Liver (tissue), 10 donors: ENCODE measurements at places on chromosomes 7 and 10. TPM values are rescaled to one million over a fixed set of nuclear protein-coding genes. Genes with fewer than 3 reads are reported as not detected.

GRCh38 chr10:133082685-133083421 lies 4.9 kb upstream of the ADGRA1 start:
- no peak overlapping the region for H3K27ac ChIP-seq
- H3K36me3 ChIP-seq, result no peaks in the 10 kb centered on the region
- peaks cover 4% of the 10 kb centered on the region for H3K4me1 ChIP-seq

The ADIRF gene
- total RNA-seq, result 0.61 TPM

The HOXA10 gene
- 0.70 TPM for total RNA-seq

- H3K36me3 ChIP-seq, result no peaks in the 10 kb centered on the region
- H3K4me3 ChIP-seq, result no peak overlapping the region
- no peak overlapping the region for H3K27ac ChIP-seq
- no peak for DNase-seq
- H3K27me3 ChIP-seq, result no peaks in the 10 kb centered on the region
Observed at GRCh38 chr10:13769946-13770345, 183.2 kb downstream of the PRPF18 start.

DNA sequence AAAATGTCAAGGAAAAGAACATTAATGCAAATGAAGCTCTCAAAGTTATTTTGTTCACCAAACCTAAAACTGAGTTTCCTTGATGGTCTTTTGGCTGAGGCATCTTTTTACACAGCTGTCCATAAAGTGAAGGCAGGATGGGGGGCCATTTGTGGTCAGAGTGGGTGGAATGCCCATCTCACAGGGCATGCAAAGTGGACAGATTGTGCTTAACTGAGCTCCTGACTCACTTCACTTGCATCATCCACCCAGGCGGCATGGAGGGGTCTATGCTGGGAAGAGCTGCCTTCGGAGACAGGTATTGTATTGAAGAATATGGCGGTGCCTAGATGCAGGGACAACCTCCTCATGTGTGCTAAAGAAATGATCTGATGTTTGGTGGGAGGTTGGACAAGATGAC lies 905.3 kb downstream of the KCNMA1 start:
- H3K4me1 ChIP-seq, result no peaks in the 10 kb centered on the region
- H3K4me3 ChIP-seq, result no peak overlapping the region
- H3K36me3 ChIP-seq, result no peaks in the 10 kb centered on the region
- no peak overlapping the region for H3K27ac ChIP-seq
- DNase-seq, result no peak

The FOXI2 gene
- total RNA-seq, result not detected

DNA sequence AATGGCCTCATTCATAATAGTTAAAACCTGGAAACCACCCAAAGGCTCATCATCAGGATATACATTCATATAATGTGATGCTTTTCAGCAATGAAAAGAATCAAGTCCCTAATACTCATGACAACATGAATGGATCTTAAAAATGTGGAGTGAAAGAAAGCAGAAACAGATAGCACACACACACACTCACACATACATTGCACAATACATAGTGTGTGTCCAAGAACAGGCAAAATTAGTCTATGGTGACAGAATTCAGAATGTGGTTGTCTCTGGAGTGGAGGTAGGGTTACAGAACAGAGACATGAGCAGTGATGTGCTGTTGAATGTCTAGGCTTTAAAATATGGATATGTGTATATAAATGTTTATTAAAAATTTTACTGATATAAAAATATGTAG lies 419.9 kb upstream of the PCDH15 start:
- no peak for DNase-seq
- no peaks in the 10 kb centered on the region for H3K27me3 ChIP-seq
- H3K4me3 ChIP-seq, result no peak overlapping the region
- H3K27ac ChIP-seq, result no peak overlapping the region

- H3K27me3 ChIP-seq, result no peaks in the 10 kb centered on the region
- no peak overlapping the region for H3K4me3 ChIP-seq
Observed at GRCh38 chr7:47531584-47532492, 50.1 kb downstream of the TNS3 start.

The FRMD4A gene
- 17.1 TPM for total RNA-seq

The CNNM1 gene
- total RNA-seq, result 0.08 TPM

DNA sequence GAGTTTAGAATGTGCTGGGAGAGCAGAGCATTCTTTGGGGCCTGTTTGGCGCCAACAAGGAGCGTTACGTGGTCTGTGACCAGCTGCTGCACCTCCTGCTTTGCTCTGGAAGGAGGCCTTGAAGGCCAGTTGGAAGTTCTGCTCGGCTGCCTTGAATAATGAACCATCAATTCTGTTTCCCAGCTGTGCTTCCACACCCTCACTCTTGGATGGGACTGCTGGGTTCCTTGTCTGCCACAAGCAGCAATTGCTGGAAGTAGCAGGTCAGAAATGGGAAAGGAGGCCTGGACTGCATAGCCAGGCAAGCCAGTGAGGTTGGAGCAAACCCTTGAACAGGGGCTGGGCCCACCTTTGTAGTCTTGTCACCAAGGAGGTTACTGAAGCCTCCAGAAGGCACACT lies 86.6 kb upstream of the INSYN2A start:
- H3K4me3 ChIP-seq, result no peak overlapping the region
- H3K4me1 ChIP-seq, result no peaks in the 10 kb centered on the region
- no peaks in the 10 kb centered on the region for H3K27me3 ChIP-seq
- DNase-seq, result no peak
- H3K27ac ChIP-seq, result no peak overlapping the region
- H3K36me3 ChIP-seq, result peaks cover 2% of the 10 kb centered on the region

GRCh38 chr7:30260246-30260768 lies 24.1 kb upstream of the ZNRF2 start:
- no peak overlapping the region for H3K4me3 ChIP-seq
- DNase-seq, result no peak
- H3K27me3 ChIP-seq, result no peaks in the 10 kb centered on the region
- no peaks in the 10 kb centered on the region for H3K36me3 ChIP-seq

DNA sequence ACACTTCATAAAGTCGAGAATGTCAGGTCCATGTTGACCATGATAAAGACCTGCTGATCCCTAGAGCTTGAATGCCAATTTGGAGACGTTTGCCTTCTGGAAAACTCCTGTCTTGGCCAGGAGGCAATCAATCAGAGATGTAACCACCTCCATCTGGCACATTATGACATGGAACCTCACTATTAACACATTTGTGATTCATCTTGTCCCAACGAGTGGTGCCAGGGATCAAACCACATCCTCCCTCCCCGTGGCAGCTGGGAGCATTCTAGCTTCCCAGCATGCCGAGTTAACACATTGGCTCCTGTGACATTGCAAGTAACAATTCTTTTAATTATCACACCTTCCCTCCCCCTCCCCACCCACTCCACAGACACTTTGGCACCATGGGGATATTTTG lies 84.0 kb upstream of the PPP1R17 start:
- H3K27me3 ChIP-seq, result no peaks in the 10 kb centered on the region
- H3K27ac ChIP-seq, result no peak overlapping the region
- H3K36me3 ChIP-seq, result no peaks in the 10 kb centered on the region
- no peak overlapping the region for H3K4me3 ChIP-seq
- DNase-seq, result no peak
- no peaks in the 10 kb centered on the region for H3K4me1 ChIP-seq

DNA sequence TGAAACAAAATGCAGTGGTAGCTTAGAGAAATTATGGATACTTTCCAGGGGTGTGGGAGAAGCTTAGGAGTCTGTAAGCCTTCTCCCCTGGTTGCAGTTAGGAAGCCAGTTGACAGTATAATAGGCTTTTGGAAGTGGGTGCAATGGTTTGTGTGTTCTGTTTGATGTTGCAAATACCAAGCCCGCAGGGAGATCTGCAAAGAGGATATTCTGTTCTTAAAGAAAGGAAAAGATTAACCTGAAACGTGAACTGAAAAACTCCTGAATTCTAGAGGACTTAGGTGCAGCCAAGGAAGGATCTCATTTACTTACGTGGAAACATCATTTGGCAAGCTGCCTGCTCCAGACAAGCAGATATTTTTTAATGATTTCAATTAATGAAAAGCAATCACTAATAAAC lies 496.6 kb downstream of the AUTS2 start:
- H3K27ac ChIP-seq, result no peak overlapping the region
- no peak overlapping the region for H3K4me3 ChIP-seq
- DNase-seq, result no peak
- no peaks in the 10 kb centered on the region for H3K4me1 ChIP-seq

DNA sequence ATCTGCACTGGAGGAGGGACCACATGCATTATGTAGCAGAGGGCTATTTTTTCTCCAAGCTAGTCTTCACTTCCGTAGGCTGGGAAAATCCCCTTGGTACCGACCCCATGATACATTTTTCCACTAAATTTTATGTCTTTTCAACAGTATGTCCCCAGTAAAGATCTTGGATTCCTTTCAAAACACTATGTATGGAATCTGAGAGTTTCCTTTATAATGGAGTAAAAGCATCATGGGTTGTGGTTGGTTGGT lies 4.8 kb upstream of the ZNRF2 start:
- H3K36me3 ChIP-seq, result no peaks in the 10 kb centered on the region
- H3K4me3 ChIP-seq, result no peak overlapping the region
- no peak overlapping the region for H3K27ac ChIP-seq
- H3K27me3 ChIP-seq, result no peaks in the 10 kb centered on the region
- no peak for DNase-seq

GRCh38 chr7:30734497-30734896 lies 17.4 kb upstream of the INMT start:
- no peaks in the 10 kb centered on the region for H3K36me3 ChIP-seq
- DNase-seq, result no peak
- no peak overlapping the region for H3K27ac ChIP-seq
- no peak overlapping the region for H3K4me3 ChIP-seq

- no peak overlapping the region for H3K4me3 ChIP-seq
- no peaks in the 10 kb centered on the region for H3K27me3 ChIP-seq
- no peaks in the 10 kb centered on the region for H3K36me3 ChIP-seq
- H3K27ac ChIP-seq, result peak overlapping the region; percentile 20
- no peak for DNase-seq
- H3K4me1 ChIP-seq, result peaks cover 6% of the 10 kb centered on the region
Observed at GRCh38 chr10:70834021-70834420, 18.3 kb downstream of the SGPL1 start.

DNA sequence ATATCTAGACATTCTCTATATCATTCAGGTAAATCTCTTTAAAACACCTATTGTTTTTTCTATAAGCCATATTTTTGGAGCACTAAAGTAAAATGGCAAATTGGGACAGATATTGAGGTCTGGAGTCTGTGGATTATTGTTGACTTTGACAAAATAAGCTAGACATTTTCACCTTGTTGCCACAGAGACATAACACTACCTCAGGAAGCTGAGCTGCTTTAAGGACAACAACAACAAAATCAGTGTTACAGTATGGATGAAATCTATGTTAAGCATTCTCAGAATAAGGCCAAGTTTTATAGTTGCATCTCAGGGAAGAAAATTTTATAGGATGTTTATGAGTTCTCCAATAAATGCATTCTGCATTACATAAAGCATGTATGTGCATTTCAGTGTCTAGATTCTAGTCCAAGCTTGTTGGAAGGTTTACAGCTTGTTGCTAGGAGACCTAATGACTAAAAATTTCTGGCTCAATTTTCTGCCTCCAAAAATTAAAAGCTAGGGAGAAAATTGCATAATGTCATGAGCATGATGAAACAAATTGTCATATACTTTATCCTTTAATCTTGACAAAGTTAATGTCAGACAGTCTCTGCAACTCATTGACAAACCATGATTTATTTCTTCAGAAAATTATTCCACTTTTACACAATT lies 18.3 kb downstream of the LIPM start:
- H3K4me1 ChIP-seq, result no peaks in the 10 kb centered on the region
- H3K27ac ChIP-seq, result no peak overlapping the region
- no peak overlapping the region for H3K4me3 ChIP-seq
- H3K36me3 ChIP-seq, result no peaks in the 10 kb centered on the region
- no peak for DNase-seq

- H3K4me1 ChIP-seq, result no peaks in the 10 kb centered on the region
- H3K27ac ChIP-seq, result no peak overlapping the region
- H3K36me3 ChIP-seq, result no peaks in the 10 kb centered on the region
- H3K27me3 ChIP-seq, result peaks cover 7% of the 10 kb centered on the region
- H3K4me3 ChIP-seq, result no peak overlapping the region
Observed at GRCh38 chr10:118241229-118242137, 100.6 kb downstream of the FAM204A start.

The SCART1 gene
- 1.0 TPM for total RNA-seq

DNA sequence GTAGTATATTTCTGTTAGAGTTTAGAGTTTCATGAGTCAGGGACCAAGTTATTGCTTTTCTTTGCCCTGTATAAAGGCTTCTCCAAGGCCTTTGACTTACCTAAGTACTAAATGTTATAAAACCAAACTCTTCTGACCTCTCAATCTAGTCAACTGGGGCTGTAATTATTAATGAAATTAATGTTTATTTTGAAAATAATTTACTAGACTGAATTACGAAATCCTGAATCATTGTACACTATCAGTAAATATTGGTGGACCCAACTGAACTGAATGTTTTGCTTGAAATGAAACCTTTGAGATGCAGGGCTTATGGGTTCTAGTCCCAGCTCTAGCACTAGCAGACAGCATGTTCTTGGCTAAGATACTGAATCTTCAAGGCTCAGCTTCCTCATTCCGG lies 1.7 kb upstream of the CYP2C9 start:
- no peaks in the 10 kb centered on the region for H3K27me3 ChIP-seq
- no peak overlapping the region for H3K4me3 ChIP-seq
- no peak for DNase-seq
- peaks cover 3% of the 10 kb centered on the region for H3K36me3 ChIP-seq
- H3K27ac ChIP-seq, result peak overlapping the region; percentile 74

The KCNMA1 gene
- 2.5 TPM for total RNA-seq

DNA sequence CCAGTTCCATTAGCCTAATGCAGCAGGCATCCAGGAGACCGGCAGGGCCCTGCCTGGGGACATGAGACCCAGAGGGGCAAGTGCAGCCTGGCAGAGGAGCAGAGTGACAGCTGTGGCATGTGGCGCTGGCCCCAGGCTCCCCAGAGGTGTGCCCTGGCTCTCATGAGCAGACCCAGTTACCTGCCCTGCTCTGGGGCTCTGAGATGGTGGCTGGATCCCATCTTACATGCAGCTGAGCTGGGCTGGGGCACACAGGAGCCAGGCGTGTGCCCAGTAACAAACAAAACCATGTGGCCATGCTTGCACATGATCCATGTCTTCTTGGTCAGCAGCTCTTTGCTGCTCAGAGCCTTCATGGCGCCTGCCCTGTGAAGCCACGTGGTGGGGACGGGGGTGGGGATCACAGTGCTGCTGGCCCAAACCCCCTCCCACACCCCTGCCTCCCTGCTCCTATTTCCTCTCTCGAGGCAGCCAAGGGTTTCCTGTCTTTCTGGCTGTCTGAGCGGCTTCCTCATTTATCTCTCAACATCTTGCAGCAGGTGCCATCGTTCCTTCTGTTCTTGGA lies 40.3 kb upstream of the GTF2I start:
- no peaks in the 10 kb centered on the region for H3K36me3 ChIP-seq
- no peak overlapping the region for H3K4me3 ChIP-seq
- no peak overlapping the region for H3K27ac ChIP-seq
- no peaks in the 10 kb centered on the region for H3K27me3 ChIP-seq
- H3K4me1 ChIP-seq, result no peaks in the 10 kb centered on the region
- no peak for DNase-seq
